Renal cortical epithelial cell (primary cell): ENCODE measurements at places on chromosomes 12 and 14. TPM values are rescaled to one million over a fixed set of nuclear protein-coding genes. Genes with fewer than 3 reads are reported as not detected.

DNA sequence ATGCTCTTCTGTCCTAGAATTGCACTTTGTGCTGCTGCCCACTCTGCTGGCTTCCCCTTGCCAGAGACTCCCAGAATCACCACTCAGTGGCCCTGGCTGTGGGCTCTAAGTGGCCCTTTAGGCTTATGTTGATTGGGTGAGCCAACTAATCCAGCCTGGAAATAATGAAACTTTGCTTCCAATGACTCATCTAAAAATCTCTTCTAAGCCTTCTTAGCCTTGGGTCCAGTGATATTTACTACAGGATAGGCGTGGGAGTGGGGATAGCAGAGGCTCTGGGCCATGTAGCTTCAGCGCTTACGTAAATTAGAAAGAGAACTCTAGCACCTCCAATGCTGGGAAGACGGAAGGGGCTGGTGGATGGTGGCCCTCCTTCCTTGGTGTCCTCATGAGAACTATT, 137.9 kb downstream of the TTC8 start:
- no peak for DNase-seq

GRCh38 chr12:4302881-4303280, 18.1 kb upstream of the TIGAR start:
- DNase-seq, result no peak

DNA sequence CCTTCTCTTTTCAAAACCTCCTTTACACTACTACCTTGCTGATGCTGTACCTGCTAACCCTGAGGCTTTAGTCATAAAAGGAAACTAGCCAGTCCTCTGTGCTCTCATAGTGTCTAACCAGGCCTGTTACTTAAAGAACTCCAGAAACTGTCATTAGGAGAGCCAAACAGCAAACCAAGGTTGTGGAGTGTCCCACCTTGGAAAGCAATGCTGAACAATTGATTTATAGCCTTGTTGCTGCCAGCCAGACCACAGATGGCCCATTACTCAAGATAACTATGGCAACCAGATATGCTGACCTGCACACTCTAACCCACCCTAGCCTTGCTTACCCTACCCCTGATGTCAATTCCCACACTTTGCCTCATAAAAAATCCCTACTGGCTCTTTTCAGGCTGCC, 26.5 kb upstream of the BCAT1 start:
- DNase-seq, result peak; percentile 72

- no peak for DNase-seq
These were observed 42.6 kb downstream of the PLXNC1 start for GRCh38 chr12:94191023-94191422.

- DNase-seq, result no peak
These were observed 981 bp downstream of the FLVCR2 start for GRCh38 chr14:75579338-75579864.

Gene PLA2G1B
- total RNA-seq, result not detected in 2 replicates

Gene MMP17
- 0.52 and 1.6 TPM in 2 replicates for total RNA-seq
